SW480 (cell line): ENCODE measurements at places on chromosomes 7 and 10.

DNA sequence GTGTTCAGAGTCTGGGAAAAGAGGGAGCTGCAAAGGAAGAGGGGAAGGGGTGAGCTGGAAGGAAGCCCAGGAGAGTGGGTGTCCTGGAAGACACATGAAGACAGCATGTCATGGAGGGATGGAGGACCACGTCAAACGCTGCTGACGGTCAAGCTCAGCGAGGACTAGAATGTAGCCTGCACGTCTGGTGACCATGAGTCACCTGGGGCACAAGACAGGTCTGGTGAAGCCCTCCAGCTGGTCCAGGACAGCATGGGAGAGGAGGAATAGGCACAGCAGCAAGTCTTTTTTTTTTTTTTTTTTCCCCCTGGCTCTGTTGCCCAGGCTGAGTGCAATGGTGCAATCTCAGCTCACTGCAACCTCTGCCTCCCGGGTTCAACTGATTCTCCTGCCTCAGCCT lies 19.6 kb upstream of the AMZ1 start:
- DNase-seq: no peak

DNA sequence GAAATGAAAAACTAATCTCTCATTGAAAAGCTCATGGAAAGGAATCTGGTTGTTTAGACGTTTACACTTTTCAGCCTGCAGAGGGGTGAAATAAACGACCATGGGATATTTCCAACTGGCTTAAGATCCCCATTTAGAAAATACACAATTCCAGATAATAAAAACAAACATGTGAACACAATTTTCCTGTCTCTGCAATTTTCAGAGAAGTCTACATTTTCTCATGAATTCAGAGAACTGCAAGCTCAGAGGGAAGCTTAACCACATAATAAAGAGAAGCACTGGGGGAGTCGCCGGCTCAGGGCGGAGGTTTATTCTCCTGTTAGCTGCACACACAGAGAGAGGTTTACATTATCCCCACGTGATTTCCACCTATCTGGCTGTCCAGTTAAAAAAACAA lies 215.2 kb downstream of the FANK1 start:
- DNase-seq: no peak

- no peak for DNase-seq
Observed at GRCh38 chr7:40704172-40704571, 569.4 kb downstream of the SUGCT start.

- no peak for DNase-seq
Observed at GRCh38 chr10:3708852-3709251, 76.2 kb downstream of the KLF6 start.

DNA sequence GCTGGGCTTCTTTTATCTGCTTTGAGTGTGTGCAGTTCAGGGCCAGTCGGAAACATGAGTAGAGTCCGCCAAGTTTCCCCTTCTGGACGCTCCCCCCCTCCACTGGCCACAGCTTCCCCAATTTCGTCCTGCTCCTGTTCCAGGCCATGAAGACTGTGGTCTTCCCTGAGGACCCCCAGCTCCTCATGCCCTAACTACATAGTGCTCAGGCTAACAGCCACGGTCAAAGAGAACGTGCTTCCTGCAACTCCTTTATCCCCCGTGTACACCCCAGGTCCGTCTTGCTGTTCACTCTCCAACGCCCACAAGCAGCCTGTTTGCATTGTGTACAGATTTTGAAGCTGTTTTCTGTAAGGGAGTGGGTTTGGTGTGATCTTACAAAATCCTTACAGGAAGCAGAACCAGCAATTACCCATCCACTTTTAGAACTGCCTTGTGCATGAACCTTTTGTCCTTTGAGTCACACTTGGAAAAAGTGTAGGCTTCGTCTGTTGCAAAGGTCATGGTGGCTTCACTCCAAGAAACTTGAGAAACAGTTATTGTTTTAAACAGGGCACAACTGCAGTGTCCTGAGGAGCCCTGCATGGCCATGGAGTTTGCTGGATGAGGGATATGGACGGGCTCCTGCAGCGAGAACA lies 77.0 kb upstream of the FAM20C start:
- DNase-seq: no peak

- no peak for DNase-seq
Observed at GRCh38 chr7:150524018-150524417, 9.3 kb downstream of the GIMAP7 start.

GRCh38 chr10:47336387-47337134 lies 11.6 kb upstream of the RBP3 start:
- DNase-seq: no peak
